ENCODE measurements at places on chromosomes 2 and 18.

GRCh38 chr2:217974389-217975005, 28.3 kb downstream of the TNS1 start:
- DNase-seq, result no peak

- no peak for DNase-seq
Measured at GRCh38 chr2:57906152-57906732, 140.4 kb upstream of the VRK2 start.

GRCh38 chr2:13197248-13197647, 480.5 kb downstream of the TRIB2 start:
- no peak for DNase-seq

- DNase-seq, result no peak
Measured at GRCh38 chr2:200426754-200427153, 83.1 kb downstream of the KCTD18 start.

- no peak for DNase-seq
Measured at GRCh38 chr2:188292348-188293239, 920 bp downstream of the GULP1 start.

DNA sequence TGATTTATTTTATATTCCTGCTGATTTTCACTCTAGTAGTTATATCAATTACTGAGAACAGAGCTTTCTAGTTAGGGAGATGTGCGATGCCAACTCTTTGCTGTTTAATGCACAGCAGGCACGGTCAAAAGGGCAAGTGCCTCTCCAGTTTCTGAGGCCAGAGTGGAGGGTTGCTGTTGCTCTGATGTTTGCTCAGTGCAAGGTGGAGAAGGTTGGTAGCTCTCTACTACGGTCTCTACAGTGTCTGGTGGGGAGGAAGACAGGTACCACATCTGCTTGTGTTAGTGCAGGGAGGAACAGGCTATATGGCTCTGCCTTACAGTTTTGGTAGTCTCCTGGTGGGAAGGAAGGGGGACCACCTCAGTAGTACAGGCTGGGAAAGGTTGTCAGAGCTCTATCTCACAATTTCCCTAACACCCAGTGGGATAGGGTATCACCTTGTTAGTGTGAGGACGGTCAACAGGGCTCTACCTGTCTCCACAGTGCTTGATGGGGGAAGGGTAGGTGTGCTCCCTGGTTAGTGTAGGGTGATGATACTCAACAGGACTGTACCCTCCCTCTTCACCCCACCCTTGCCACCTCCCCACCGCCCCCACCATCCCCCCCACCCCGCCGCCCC, 85.9 kb downstream of the FANCL start:
- DNase-seq, result no peak

DNA sequence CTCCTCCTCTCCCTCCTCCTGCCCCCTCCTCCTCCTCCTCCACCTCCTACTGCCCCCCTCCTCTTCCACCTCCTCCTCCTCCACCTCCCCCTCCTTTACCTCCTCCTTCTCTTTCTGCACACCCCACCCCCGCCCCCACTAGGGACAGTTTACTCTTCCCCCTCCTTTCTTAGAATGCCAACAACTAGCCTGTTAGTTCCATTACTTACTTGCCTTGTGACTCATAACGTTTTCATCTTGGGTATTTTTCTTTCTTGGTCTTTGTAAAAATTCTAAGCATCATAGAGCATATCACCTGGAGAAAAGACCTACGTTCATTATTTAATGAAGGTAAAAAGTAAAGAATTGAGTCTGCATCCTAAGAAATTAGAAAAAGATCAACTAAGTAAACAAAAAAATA, 165.3 kb downstream of the NEDD4L start:
- no peak for DNase-seq

DNA sequence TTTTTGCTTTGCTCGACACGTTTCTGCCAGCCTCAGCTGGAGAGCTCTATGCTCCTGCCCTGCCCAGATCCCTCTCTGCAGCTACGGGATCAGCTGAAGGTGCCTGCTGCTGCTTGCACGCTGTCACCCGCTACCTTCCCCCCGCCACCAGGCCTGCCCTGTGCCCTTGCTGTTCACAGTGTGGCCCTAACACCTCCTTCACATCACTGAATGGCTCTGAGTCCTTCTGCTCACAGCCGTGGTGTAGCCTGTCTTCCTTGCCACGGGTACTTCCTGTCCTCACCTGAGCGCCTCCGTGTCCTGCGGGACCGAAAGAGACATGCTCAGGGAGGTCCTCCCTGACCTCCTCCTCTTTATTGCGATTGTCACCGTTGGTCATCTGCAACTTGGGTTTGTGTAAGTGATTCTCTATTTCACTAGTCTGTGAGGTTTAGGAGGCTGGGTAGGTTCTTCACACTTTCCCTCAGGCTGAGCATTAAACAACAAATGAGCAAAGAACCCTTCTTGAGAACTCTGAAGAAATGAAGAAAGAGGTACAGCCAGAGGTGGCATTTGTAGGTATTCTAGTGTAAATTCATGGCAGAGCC, 127.5 kb downstream of the NCK2 start:
- DNase-seq, result no peak

DNA sequence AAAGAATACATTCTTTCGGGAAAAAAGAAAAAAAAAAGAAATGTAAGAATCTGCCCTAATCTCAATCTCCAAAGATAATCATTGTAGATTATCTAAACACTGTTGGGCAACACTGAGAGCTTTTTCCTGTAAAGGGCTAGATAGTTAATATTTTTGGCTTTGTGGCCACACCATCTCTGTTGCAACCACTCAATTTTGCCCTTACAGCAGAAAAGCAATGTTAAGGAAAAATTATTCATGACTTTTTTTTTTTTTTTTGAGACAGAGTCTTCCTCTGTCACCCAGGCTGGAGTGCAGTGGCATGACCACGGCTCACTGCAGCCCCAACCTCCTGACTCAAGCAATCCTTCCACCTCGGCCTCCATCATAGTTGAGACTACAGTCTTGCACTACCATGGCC, 17.3 kb upstream of the FZD5 start:
- no peak for DNase-seq

DNA sequence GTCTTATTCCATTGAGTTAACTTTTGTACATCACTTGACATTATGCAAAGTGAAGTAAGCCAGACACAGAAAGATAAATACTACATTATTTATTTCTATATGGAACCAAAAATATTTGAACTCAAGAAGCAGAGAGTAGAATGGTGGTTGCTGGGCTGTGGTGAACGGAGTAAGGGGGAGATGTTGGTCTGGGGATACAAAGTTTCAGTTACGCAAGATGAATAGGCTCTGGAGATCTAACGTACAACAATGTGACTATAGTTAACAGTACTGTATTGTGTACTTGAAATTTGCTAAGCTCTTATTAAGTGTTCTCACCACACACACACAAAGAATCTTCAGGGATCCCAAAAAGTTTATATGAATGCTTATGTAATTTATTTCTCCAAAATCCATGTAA, 124.8 kb upstream of the VWC2L start:
- no peak for DNase-seq

- DNase-seq, result no peak
Measured at GRCh38 chr18:33577685-33578517, at the start of gene ASXL3. Gene ASXL3, plus strand, starts transcription at chr18:33578219. Its CDS starts 413 bp downstream, at chr18:33578632.

DNA sequence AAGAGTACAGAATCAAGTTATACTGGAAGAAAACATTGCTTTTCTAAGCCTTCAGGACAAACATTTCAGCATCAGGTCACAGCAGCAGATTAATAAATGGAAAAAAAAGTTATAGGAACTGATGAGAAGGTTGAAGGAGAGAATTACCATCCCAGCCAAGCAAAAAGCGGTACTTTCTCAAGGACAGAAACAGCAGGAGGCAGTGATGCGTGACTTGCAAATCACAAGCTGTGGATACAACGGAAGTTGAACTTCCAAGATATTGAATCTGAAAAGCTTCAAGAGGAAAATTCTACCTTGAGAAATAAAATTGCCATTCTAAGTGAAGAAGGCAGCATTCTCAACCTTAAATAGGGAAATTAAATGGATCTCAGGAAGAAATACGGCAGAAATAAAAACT, 18.5 kb upstream of the SERPINB12 start:
- DNase-seq, result no peak

GRCh38 chr2:181660181-181660580, 3.3 kb upstream of the CERKL start:
- no peak for DNase-seq

- no peak for DNase-seq
Measured at GRCh38 chr2:55134316-55134706, 84.1 kb upstream of the RTN4 start.

- no peak for DNase-seq
Measured at GRCh38 chr2:108612153-108612513, 77.9 kb downstream of the LIMS1 start.

Data from activated CD4-positive, alpha-beta T cell treated with anti-CD3 and anti-CD28 coated beads for 1 hour (primary cell).